NCI-H187 (cell line): ENCODE measurements at places on chromosomes 7 and 10.

GRCh38 chr10:132006966-132007365 lies 25.2 kb upstream of the BNIP3 start:
- no peak for DNase-seq

GRCh38 chr10:103855852-103856796 lies 748 bp upstream of the SH3PXD2A start:
- no peak for DNase-seq

DNA sequence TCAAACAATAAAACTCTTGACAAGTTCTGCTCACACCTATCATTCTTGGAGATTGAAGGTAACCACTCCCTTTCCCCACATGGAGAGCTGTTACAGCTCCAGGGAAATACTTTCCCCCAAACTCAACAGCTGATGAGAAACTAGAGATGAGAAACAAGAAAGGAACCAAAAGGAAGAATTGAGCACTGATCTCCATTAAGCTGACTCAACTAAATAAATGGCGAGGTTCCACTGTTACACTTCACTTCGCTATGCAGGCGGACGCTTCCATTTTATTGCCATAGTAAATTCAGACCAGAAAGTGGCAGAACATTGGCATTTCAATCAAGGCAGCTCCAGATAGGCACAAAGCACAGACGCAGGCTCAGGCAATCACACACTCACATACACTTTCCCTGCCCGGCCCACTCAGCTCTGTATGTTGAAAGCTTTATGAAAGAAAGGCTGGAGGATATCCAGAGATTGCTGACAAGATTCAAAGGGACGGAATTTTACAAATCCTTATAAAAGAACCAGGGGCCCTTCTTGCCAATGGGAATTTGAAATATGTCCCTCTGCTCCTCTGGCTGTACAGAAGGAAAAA lies 11.5 kb upstream of the YAE1 start:
- DNase-seq: no peak

DNA sequence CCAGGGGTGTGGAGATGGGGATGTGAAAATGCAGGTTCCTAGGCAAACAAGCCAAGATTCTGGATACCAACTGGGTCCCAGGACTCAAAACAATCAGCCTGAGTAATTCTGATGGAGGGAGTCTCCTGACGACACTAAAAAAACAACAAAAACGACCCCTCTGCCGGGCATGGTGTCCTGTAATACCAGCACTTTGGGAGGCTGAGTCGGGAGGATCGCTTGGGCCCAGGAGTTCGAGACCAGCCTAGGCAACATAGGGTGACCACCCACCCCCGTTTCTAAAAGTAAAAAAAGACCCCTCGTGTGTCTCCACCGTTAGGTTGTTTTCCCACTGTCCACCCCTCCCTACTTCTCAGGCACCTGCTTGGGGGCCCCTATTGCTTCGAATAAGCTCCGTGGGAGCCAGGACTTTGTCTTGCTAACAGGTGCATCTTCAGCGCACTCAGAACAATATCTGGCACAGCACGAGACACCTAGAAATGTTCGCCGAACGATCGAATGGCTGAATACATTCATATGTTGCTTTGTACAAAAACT lies 743 bp upstream of the NRF1 start:
- no peak for DNase-seq

DNA sequence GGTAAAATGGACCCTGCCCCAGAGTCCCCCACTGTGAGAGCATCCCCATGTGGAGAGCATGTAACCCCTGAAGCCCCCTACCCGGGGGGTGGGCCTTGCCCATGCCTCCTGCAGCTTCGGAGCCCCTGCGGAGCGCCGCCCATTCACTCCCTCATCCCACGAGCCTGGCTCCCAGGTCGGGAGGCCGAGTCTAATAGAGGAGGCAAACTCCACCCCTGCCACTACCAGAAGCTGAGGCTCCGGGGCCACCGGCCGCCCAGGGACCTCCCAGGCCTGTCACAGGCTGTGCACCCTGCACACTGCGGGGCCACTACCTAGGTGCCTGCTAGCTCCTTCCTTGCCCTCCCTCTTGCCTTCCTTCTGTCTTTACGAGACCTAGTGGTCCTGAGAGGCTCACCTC lies 17.4 kb downstream of the WDR86 start:
- no peak for DNase-seq

- no peak for DNase-seq
Observed at GRCh38 chr10:119313644-119314043, 106.3 kb downstream of the GRK5 start.

- DNase-seq: no peak
Observed at GRCh38 chr10:93452143-93452542, 30.0 kb downstream of the MYOF start.

- DNase-seq: no peak
Observed at GRCh38 chr10:52526251-52526823, 212.3 kb downstream of the DKK1 start.

- no peak for DNase-seq
Observed at GRCh38 chr10:12981570-12981969, 19.9 kb downstream of the CCDC3 start.

DNA sequence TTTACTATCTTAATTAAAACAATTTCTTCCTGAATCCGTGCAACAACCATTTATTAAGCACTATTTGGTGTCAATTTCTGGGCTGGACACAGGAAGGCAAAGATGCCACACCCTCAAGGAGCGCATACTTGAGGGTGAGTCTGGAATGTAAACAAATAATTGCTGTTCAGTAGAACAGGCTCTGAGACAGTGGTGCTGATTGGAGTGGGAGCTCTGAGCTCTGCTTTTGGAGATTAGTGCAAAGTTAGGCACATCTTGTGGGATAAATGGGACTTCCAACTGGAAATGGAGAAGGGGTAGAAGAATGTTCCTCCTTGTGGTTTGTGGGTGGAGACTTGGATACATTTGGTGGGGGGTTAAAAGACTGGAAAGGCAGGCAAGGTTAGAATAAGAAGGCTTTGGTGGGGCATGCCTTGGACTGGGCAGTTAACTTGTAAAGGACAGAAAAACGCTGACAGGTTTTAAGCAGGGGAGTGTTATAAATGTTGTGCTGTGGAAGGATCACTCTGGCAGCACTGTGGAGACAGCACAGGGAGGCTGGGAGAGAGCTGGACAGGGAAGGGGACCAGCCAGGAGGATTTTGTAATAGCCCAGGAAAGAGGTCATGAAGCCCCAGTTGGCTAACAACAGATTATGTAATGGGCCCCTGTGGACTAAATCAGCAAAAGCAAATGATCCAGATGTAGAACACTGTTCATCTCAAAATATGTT lies 80.7 kb downstream of the ZNF365 start:
- DNase-seq: no peak

GRCh38 chr7:150927157-150927955 lies 50.8 kb downstream of the KCNH2 start:
- no peak for DNase-seq

- DNase-seq: peak; percentile 50
Observed at GRCh38 chr7:8295638-8296361, 33.8 kb upstream of the ICA1 start.

DNA sequence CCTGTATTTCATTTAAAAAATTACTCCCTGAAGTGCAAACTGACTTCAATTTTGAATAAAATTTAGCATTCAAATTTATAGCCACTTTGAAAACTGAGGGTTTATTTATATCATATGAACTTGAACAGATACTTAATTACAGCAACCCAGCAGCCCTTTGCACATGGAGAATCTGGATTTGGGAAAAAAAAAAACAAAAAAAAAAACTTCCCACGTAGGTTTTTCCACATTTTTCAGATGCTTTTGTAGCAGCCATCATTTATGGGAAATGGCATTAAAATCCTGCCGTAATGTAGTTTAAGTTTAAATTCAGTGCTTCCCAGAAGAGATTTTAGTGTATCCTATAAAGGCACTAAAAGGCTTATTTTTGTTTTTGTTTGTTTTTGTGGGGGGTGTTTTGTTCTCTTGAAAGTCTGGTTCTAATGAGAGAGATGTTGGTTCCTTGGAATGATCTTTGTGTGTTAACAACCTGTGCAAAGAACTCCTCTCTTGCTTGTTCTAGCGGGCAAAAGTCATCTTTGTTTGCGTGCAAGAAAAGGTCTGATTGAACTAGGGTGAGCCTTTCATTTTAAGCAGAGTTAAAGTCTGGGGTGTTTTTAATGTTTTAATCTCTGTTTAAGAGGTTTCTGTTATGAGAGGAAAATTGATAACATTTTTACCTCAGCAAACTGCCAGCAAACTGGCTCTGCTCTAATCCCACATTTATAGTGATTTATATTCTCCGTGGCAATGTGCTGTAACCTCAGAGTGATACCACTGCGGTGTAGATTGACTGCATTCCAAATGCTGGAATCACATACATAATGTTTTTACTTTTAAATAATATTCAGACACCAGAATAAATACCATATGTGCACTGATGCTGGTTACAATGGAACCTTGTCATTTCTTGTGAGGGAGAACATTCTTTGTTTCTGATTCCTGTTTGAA lies 105.5 kb downstream of the WNT2 start:
- DNase-seq: no peak

DNA sequence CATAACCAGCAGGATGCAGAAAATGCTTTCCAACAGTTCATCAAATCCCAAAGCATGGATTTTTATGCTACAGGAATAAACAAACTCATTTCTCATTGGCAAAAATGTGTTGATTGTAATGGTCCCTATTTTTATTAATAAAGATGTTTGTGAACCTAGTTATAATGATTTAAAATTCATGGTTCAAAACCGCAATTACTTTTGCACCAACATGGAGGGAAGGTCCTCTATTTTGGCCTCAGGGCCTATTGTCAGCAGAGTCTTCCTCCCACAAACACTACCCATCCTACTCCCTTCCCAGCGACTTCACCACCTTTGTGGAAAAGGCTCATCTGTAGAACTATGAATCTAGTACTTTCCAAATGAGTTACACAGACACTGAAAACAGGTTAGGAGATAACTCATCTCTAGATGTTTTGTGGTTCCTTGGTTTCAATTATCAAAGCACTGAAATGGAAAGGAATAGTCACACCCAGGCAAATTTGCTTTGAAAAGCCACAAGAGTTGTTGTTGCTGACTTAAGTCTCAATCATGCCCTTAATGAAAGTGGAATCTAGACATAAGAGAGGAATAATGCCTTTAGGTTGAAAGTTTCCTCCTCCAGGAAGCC lies 59.4 kb upstream of the FRMD4A start:
- no peak for DNase-seq

DNA sequence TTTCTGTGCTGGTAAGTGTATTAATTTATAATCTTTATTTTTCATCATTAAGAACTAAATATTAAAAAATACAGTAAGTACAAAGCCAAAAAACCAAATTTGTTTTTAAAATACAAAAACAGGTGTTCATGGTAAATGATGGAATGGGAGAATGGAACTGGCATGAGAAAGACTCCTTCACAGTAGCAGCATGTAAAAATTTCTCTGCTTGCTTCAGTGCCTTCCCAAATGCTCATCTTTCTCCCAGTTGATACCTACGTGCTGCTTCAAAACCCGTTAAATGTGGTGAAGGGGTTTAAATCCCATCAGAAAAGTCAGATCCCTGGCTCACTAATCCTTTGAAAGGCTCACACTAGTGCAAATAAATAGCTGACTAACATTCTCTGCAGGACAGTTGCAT lies 4.2 kb downstream of the RNF133 start:
- no peak for DNase-seq

DNA sequence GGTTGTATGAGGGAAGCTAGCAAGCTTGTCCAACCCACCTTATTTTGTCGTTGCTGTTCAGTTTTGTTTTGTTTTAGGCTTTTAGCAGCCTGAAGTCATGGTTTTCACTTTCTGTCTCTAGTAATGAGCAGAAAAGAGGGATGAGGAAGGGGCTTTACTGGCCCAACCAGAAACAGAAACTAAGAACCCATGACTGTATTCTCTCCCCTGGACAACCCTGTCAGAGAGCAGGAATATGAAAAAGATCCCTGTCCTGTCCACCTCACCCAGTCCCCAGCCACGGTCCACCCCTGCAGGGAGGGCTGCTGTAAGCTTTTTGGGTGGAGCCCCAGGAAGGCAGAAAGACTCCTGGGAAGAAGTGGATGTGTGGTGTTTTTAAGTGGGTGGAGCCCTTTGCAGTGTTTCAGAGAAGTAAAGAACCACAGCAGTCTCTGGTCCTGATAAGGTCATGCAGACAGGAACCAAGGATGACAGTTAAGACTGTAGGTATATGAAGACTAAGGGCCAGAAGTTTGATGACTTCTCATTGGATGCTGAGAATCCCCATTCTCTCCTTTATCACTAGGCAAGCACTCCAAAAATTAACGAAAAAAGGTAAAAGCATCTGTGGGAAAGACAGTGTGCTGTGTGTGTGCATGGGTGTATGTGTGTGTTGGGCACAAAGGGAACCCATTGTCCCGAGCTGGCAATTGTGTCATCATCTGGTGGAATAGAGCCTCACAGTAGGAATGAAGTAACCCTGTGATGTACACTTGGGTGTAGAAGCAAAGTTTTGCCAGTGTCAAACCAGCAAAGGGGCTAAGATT lies 13.8 kb downstream of the MRPL32 start:
- no peak for DNase-seq

GRCh38 chr10:49241385-49241784 lies 53.2 kb upstream of the TMEM273 start:
- DNase-seq: no peak

DNA sequence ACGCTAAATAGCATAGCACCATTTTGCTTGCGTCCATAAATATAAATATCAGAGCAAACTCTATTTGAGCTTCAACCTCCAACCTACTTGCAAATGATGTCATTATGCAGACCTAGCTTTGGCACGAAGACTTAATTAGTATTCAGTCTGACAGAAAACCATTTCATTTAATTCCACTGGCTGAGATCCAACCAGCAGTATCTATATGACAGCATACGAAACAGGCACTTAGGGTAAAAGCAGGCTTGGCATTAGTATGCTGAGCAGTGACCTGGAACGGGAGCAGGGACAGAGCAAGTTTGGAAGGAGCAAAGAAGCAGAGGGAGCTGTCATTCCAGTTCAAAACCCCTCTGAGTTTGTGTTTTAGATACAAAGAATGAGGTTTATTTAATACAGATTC lies 312.5 kb upstream of the CHRM2 start:
- no peak for DNase-seq

- no peak for DNase-seq
Observed at GRCh38 chr10:51986516-51986915, 287.1 kb upstream of the CSTF2T start.

- DNase-seq: no peak
Observed at GRCh38 chr7:138377306-138377705, 82.8 kb upstream of the TRIM24 start.

GRCh38 chr10:118262538-118262937 lies 79.6 kb downstream of the FAM204A start:
- no peak for DNase-seq

GRCh38 chr10:54758791-54759190 lies 42.2 kb downstream of the PCDH15 start:
- DNase-seq: no peak

DNA sequence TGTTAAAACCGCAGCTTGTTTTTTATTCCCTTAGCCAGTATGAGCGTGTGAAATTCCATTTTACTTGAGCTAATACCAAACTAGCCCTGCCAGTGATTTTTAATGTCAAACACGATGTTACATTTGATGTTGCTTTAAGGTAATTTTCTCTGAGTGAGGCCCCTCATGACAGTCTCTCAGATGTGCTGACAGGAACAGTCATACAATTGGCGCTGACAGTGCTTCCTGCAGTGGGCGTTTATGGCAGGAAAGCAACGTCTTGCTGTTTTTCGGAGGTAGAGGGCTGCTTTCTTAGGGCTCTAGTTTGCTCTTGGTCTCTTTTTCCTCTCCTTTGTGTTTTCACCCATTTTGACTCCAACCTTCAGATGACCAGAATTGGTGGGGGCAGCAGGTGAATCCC lies 19.3 kb downstream of the PON1 start:
- no peak for DNase-seq

GRCh38 chr7:91397096-91397495 lies 132.9 kb downstream of the FZD1 start:
- no peak for DNase-seq
